SK-MEL-5 (cell line): ENCODE measurements at places on chromosomes 11 and 22.

GRCh38 chr11:44770401-44770800, 43.6 kb downstream of the TSPAN18 start:
- DNase-seq: no peak

DNA sequence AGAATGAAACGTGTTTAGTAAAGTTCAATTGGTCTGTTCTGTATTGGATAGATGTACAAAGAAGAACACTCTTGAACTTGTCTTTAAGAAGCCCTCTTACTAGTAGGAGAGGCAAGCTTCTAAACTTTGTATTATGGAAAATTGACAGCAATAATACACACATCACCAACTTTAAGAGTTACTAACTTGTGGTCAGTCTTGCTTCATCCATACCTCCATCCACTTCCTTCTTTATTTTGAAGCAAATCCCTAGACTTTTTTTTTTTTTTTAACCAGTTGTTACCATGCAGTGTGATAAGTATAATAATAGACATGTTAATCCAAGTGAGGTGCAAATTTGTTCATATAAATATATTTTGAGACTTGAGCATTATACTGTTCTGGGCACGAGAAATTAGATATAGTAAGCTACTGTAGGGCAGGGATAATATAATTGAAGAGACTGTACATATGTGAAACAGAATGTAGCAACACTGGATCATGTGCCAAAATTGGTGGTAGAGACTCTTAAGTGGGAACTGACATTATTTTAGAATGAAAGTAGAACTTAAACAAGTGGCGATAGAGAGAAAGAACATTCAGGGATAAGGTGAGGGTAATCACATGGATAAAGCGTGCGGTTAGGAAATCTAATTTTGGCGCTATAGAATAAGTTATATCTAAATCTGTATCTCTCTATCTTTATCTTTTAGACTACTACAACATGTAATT, 6.5 kb downstream of the FAR1 start:
- DNase-seq: no peak

- DNase-seq: no peak
These were observed 484 bp downstream of the CHCHD10 start for GRCh38 chr22:23767303-23767672.

GRCh38 chr11:94656968-94657367, 89.8 kb downstream of the PIWIL4 start:
- no peak for DNase-seq

DNA sequence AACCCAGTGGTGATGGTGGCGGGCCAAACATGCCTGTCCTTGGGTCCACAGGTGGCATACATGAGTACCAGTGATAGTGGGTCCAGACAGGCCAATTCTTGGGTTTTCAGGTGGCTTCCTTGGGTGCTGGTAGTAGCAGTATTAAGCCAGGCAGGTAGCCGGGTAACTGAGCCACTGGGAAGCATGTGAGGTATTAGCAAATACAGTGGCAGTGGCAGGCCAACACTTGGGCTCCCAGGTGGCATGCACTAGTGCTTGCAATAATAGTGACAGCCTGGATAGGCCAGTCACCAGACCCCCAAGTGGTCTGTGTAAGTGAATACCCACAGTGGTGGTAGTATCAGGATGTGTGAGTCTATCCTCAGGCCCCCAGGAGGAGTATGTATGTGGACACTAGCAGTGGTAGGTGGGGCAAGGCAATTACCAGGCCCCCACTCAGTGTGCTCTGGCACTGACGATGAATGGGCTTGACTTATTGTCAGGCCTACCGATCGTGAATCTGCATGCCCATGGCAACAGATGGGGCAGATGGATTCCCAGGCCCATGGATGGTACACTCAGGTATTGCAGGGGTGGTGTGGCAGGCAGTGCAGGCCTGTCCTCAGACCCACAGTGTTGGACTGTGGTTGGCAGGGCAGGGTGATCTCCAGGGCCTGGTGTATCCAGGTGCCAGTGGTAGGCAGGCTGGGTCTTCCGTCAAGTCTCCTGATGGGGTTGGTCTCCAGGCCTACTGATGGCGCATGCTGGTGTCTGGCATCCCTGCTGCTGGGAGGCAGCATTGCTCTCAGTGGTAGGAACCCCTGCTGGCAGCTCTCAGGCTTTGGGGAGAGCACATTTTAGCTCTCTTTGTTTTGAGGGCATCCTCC, 840.7 kb downstream of the FAM181B start:
- no peak for DNase-seq

DNA sequence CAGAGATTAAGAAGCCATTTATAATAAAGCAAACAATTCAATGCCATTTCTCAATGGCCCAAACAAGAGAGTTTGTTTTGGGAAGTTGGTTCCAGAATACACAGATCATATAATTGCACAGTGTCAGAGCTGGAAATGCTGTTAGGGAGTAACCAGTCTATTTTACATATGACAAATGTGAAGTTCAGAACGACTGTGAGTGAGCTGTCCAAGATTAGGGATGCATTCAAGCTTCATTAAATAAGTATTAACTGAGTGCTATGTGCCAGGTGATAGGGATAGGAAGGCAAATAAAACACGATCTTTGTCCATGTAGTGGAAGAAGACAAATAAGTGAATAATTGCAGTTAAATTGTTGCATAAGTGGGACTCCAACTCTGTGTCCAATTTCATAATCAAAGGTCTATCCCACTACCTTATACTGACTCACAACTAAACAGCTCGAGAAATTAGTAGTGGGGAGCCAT, 33.1 kb upstream of the PICALM start:
- no peak for DNase-seq

DNA sequence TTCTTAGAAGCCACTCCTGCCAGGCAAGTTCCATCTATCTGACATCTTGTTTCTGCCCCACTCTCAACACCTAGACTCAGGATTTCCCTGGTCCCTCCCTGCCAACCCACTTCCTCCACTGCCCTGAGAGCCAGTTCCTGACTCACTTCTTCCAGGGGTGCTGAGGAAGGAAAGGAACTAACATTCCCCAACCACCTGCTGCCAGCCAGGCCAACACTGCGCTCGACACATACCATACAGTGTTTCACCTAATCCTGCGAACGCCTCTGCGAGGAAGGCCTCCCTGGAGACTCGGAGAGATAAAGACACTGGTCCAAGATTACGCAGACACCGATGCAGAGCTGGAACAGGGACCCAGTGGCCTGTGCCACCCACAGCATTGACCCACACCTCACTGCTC, 40.2 kb downstream of the MICAL3 start:
- DNase-seq: no peak

DNA sequence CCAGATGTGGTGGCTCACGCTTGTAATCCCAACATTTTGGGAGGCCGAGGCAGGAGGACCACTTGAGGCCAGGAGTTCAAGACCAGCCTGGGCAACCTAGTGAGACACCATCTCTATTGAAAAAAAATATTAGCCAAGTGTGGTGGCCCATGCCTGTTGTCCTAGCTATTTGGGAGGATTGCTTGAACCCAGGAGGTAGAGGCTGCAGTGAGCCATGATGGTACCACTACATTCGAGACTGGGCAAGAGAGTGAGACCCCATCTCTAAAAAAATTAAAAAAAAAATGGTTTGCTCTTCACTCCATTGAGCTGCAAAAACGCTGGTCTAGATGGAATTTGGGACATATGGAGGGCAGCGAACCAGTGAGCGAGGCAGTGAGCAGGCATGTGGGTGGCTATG, 21.6 kb upstream of the SOX10 start:
- DNase-seq: no peak

- peak; percentile 45 for DNase-seq
These were observed 22.2 kb upstream of the CBX7 start for GRCh38 chr22:39174498-39175352.
